WTC11 (cell line): ENCODE measurements at places on chromosomes 12 and 14. TPM values are rescaled to one million over a fixed set of nuclear protein-coding genes. Genes with fewer than 3 reads are reported as not detected.

HOXC9 gene
- not detected in 3 replicates for total RNA-seq

AGAP2 gene
- total RNA-seq: 2.0 to 2.7 TPM (median 2.3 TPM) in 3 replicates

ADAM20 gene
- total RNA-seq: 0.25 to 0.50 TPM (median 0.37 TPM) in 3 replicates

TAS2R19 gene
- total RNA-seq: 1.0 to 1.4 TPM (median 1.1 TPM) in 3 replicates

UNC79 gene
- total RNA-seq: 2.1 to 2.4 TPM (median 2.3 TPM) in 3 replicates
